ENCODE measurements at places on chromosomes 4 and X.

DNA sequence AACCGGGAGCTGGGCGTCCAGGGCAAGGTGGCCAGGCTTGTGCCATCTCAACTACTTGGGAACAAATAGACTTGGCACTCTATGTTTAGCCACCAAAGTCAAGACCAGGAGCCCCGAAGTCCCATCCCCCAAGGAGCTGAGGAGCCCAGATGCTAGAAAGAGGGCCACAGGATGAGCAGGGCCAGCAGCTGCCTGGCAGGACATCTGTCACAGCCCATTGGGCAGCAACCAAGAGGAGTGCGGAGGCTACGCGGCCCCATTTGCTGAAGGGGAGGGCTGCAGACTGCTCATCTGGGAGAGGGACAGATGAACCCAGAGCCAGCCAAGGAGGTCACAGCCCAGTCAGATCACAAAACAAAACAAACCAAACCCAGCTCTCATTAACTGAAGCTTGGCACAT, 22.9 kb upstream of the SOWAHD start:
- no peak for DNase-seq

DNA sequence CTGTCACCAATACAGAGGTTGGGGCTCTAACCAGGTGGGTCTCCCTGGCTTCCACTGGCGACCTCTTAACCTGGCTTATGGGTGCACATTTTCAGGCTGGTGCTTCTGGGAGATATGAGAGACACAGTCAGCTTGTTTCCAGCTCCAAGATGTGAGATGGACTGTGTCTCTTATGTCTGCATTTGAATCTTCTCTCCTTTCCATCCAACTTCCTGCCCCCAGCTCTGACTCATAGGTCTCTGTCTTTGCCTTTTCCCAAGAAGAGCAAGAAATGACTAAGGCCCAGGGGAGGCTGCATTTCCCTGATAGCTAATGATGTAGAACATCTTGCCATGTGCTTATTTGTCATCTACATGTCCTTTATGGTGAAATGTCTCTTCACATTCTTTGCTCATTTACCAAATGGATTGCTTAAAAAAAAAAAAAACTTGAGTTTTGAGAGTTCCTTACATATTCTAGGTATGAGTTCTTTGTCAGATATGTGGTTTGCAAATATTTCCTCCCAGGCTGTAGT, 3.2 kb upstream of the UXT start:
- DNase-seq: peak; percentile 54

DNA sequence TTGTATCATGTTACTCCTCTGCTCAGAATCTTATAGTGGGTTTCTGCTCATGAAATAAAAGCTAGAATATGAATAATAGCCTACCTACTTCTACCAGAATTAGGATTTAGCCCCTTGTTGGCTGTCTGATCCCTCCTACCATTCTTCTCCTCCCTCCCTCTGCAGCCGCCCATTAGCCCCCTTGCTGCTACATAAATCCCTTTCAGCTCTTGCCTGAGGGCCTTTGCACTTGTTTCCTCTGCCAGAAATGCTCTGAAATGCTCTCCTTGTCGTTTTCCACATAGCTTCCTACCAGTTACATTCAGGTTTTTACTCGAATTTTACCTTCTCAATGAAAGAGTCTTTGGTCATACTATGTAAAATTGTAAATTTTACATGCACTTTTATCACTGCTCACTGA, 159.2 kb downstream of the ADGRL3 start:
- no peak for DNase-seq

DNA sequence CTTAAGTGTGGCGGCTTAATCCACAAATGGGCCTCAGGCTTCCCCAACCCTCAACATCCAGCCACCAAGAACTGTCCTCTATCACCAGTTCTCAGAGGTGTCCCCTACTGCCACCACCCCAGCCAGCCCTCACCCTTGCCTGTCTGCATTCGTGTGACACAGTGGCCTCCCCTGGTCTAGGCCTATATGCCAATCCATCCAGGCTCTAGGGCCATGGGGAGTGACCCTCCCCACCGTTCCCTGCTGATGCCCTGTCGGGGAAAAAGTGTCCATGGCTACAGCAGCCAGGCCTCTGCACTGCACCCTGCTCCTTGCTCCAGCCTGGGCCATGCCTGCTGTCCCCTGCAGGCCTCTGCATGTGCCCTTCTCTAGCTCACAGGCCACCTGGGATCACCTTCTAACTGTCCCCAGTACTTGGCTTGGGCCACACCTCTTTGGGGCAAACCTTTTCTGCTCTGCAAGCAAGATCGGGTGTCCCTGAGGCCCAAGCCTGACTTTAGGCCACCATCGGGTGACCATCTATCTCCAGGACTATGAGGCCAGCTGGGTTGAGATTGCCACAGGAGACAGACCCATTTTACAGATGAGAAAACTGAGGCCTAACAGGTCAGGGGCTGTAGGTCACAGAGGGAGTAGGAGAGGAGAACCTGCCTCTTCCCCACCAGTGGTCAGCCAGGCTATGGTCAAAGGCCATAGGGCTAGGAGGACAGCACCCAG, 75.8 kb downstream of the JAKMIP1 start:
- no peak for DNase-seq

GRCh38 chrX:39653691-39654090, 444.1 kb downstream of the BCOR start:
- no peak for DNase-seq

GRCh38 chr4:44493924-44494323, 45.3 kb upstream of the KCTD8 start:
- DNase-seq: no peak

DNA sequence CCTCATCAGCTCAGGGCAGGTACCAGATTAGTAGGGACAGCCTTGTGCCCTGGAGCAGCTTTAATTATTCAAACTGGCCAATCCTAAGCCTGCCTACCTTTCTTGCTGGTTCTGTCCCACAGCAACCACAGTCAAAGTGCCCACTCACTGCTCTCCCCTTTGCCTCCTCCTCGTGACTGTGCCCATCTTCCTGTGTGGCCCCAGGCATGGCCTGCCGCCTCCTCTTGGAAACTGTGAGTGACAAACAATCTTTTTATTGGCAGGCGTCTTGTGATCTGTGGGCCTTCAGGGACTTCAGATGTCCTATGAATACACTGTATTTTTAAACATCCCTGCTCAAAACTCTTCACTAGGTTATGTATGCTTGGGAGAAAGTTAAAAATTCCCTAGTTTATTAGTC, 22.8 kb upstream of the NSG1 start:
- DNase-seq: no peak

Measured in stimulated activated CD4-positive, alpha-beta T cell treated with anti-CD3 and anti-CD28 coated beads, Interleukin-4, amount 100 ng/mL, for 48 hours (primary cell).